ENCODE measurements at places on chromosomes 3 and 15. TPM values are rescaled to one million over a fixed set of nuclear protein-coding genes. Genes with fewer than 3 reads are reported as not detected.

Gene ARPP19
- total RNA-seq: 225 TPM

Gene SLC6A1
- total RNA-seq: not detected

Gene A4GNT
- not detected for total RNA-seq

Gene PARP15
- total RNA-seq: 0.98 TPM

Gene DRD3
- total RNA-seq: not detected

All from vein endothelial cell (primary cell).